ENCODE measurements at places on chromosomes 1 and 21. TPM values are rescaled to one million over a fixed set of nuclear protein-coding genes. Genes with fewer than 3 reads are reported as not detected.
A peak's percentile ranks its signal among the peaks of the same experiment; 100 is the strongest.

DNA sequence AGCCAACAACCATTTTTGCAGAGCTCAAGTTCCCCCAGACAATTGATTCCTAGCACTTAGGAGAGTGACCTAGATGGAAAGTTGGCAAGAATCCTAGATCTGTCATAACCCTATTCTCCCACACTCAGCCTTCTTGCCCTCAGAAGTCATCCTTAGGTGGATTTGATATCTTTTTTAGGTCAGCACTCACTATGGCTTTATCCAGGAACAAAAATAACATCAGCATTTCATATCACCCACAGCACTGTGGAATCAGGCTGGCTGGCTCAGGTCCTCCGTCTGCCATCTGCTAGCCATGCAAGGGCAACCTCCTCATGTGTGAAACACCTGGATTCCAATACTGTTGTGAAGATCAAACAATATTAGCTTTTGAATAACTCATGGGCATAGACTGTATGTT, 6.0 kb downstream of the DPT start:
- no peak for DNase-seq

DNA sequence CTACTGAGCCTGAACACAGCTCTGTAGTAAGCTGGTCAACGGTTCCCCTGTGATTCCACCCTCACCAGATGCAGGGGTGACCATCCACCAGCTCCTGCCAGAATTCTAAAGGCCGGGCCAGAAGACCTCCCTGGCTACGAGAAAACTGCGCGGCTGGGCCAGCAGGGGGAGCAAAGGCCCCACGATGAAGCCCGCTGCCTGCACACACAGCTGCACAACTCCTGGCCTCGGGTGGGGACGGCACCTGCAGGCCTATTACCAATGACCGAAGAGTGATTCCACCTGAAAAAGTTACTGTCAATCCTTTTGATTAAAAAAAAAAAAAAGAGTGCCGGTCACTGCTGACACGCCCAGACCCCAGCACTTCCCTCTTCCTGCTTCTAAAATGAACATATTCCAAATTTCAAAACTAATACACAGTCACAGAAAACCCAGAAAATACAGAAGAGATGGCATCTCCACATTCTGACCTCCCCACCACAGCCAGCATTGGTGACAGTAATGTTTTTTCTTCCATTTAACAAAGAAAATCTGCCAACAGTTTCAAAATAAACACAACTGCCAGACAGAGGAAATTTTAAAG, 49.8 kb upstream of the RIPK4 start:
- DNase-seq: peak; percentile 86

GRCh38 chr1:110519125-110519810, at the start of gene KCNA10:
Gene KCNA10, minus strand, starts transcription at chr1:110519175. Its CDS starts 388 bp downstream, at chr1:110518787.
- no peak for DNase-seq

- DNase-seq: no peak
These were observed 18.9 kb downstream of the GRIK1 start for GRCh38 chr21:29920938-29921337.

- no peak for DNase-seq
These were observed 175.9 kb downstream of the GREM2 start for GRCh38 chr1:240435996-240436566.

- DNase-seq: no peak
These were observed 42.8 kb downstream of the ACP6 start for GRCh38 chr1:147627435-147628110.

GRCh38 chr1:63868268-63868781, 94.5 kb downstream of the ROR1 start:
- no peak for DNase-seq

Gene H6PD
- 50.0 TPM for total RNA-seq

Gene FCMR
- 8.2 TPM for total RNA-seq

Gene TMEM240
- not detected for total RNA-seq
